Stimulated activated effector memory CD8-positive, alpha-beta T cell treated with anti-CD3 and anti-CD28 coated beads, Interleukin-12 subunit alpha, Interleukin-12 subunit beta, amount 100 ng/mL, for 72 hours (primary cell): ENCODE measurements at places on chromosomes 13 and 19.

GRCh38 chr13:102838273-102838672 lies 7.6 kb upstream of the ERCC5 start:
- no peak for DNase-seq

DNA sequence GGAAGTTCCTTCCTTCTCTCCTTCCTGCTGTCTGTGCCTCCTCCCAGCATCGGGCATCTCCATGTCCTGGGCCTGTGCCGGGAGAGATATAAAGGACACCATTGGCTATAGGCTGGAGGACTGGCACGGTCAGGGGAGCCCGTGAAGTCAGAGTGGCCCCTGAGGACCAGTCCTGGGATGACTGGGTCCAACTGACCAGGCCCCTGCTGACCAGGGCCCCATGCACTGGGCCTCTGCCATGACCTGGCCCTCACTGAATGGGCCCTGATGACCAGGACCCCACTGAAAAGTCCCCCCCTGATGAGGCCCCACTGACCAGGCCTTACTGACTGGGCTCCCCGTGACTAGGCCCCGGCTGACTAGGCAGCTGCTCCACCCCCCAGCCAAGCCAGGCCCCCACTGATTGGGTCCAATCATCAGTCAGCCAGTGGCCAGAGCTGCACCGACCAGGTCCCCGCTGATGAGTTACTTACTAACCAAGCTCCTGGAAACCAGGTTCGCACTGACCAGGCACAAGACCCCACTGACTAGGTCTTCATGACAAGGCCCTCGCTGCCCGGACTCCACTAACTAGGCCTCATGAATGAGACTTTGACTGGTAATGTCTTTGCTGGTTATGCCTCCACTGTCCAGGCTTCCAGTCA lies 20.0 kb upstream of the ZNF14 start:
- DNase-seq = no peak

DNA sequence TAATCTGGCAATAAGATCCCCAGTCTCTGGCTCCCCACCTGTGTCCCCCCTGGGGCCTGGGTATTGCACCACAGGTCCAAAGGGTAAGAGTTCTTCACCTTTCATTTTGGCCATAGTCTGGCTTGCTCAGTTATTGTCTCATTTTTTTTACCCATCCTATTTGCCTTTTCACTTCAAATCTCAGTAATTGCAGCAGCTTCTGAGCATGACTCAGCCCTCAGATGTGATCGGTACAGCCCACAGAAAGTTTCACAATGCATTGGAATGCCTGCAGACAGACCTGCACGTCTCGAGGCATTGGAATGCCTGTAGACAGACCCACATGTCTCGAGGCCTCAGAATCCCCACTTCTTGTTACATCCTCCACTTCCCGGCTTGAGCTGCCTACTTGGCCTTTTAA lies 173.6 kb downstream of the NUFIP1 start:
- peak; percentile 51 for DNase-seq

GRCh38 chr13:113152984-113153809 lies 5.3 kb upstream of the PROZ start:
- DNase-seq = no peak

DNA sequence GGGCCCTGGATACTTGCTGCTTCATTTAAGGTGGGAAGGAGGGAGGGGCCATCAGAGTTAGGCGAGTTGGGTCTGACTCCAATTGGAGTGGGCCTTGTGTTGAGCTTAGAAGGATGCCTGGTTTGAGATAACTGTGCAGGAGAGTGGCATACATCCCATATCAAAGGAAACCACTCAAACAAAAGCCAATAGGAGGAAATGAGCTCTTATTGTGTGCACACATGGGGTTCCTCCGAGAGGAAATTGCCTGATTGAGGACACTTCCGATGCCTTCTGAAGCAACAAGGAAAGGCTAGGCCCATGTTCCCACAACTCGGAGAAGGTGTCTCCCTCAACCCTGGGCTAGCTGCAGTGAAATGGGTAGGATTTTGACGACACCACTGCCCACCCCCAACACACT lies 19.6 kb downstream of the MBNL2 start:
- DNase-seq = no peak
